BE2C (cell line): ENCODE measurements at places on chromosomes 12 and 14.

GRCh38 chr12:39406262-39406661 lies 36.7 kb downstream of the KIF21A start:
- no peak for DNase-seq

GRCh38 chr12:123958462-123958861 lies 14.2 kb downstream of the CCDC92 start:
- no peak for DNase-seq

- no peak for DNase-seq
Measured at GRCh38 chr14:90692826-90693225, 123.4 kb downstream of the TTC7B start.

- DNase-seq = peak; percentile 46
Measured at GRCh38 chr12:124036657-124037109, 63.7 kb downstream of the ZNF664 start.

GRCh38 chr12:48237162-48237561 lies 34.1 kb upstream of the OR10AD1 start:
- DNase-seq = no peak
